Keratinocyte (primary cell): ENCODE measurements at places on chromosomes 3 and 15.

GRCh38 chr3:140705954-140706353 lies 28.1 kb downstream of the TRIM42 start:
- no peak for DNase-seq

DNA sequence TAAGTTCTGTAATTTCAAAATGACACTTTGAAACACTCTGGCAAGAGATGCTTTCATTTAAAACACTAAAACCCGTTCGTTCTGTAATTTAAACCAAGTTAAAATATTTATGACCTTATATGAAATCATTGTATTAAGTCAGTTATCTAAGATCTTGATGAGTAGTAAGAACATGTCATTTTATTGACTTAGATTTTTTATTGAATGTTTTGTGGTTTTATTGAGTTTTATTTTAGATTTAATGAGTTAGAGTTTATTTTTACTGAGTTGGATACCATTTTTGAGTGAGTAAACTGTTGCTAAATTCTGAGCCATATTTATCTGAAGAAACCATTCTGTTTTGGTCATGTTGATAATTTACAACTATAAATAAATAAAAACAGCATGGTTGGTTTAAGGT lies 94.3 kb downstream of the PPARG start:
- no peak for DNase-seq

DNA sequence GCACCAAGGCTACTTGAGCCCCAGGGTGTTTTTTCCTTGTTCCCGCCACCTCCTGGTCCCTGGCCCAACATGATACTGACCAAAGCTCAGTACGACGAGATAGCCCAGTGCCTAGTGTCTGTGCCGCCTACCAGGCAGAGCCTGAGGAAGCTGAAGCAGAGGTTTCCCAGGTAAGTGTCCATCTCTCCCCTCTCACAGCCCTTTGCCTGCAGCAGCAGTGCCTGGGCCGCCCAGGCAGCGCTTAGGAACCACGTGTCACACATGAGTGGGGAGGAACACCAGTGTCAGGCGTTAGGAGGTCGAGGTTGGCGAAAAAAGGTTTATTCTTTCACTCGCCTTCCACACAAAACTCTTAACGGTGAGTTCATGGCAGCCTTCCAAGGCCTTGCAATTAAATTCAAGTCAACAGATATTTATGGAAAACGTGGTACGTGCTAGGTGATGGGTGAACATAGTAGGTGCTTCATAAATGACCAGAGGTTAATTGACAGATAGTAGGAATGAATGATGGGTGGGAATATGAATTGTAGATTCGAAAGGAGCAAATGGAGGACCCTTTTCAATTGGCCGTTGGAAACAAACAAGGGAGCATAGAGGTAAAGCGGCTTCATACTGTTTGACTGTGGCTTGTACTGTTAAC lies 486 bp downstream of the CDIN1 start:
- no peak for DNase-seq

- DNase-seq, result no peak
These were observed 193.8 kb downstream of the RORA start for GRCh38 chr15:61035311-61035710.

GRCh38 chr15:98658831-98659699 lies 10.7 kb downstream of the IGF1R start:
- no peak for DNase-seq

DNA sequence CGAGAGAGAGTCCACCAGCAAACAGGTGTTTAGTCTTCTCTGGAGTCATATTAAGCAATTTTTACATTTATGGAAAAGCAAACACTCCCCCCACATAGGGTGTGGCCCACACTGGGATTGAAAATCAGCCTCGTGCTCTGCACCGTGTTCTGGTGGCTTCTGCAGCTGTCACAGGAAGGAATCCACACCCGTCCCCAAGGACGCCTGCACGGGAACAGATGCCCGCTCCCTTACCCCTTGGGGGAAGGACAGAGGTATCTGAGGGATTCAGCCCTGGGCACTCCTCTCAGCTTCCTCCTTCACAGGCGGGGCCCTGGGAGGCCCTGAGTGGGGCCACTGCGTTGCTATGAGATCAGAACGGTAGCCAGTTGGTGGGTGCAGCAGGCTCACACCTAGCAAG lies 27.8 kb downstream of the LIPC start:
- DNase-seq, result no peak

GRCh38 chr3:133152681-133153220 lies 114.6 kb downstream of the TMEM108 start:
- DNase-seq, result no peak

GRCh38 chr3:87246662-87247429 lies 19.7 kb downstream of the CHMP2B start:
- DNase-seq, result no peak

GRCh38 chr3:13051066-13051465 lies 22.2 kb downstream of the IQSEC1 start:
- no peak for DNase-seq

- no peak for DNase-seq
These were observed 154.1 kb downstream of the WNT5A start for GRCh38 chr3:55333046-55333445.

DNA sequence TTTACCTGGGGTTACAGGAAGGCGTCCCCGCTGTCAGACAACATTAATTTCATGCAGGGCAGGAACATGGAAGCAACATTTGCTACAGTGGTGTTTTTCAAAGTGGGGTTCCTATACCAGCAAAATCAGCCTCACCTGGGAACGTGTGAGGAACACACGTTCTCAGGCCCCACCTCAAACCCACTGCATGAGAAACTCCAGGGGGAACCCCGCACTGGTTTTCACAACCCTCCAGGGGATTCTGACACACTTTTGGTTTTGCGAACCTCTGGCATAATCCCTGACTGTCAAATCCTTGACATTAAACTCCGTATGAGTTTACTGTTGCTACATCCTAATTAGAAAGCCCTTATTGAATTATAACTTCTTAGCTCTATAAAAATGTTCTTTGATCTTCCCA lies 127.7 kb downstream of the LRRK1 start:
- DNase-seq, result no peak

DNA sequence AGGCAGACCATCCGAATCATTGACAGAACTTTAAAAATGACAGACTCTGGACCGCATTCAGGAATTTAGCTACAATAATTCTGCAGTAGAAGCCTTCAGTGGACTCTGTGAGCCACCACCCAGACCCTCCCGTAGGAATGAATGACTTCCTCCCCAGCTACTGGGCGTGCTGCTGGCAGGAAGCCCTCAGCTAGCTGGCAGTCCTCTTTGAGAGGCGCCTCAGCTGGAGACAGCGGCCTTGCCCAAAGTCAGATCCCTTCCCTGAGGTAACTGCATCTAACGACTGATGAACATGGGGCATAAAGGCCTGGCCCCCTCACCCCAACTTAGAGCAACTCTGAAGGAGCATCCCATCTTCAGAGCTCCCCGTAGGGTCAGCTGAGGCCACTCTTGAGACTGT lies 25.8 kb downstream of the CRABP1 start:
- DNase-seq, result no peak

GRCh38 chr3:188164248-188164687 lies 10.3 kb downstream of the LPP start:
- DNase-seq, result no peak

GRCh38 chr15:70252056-70252950 lies 154.6 kb upstream of the TLE3 start:
- DNase-seq, result no peak

DNA sequence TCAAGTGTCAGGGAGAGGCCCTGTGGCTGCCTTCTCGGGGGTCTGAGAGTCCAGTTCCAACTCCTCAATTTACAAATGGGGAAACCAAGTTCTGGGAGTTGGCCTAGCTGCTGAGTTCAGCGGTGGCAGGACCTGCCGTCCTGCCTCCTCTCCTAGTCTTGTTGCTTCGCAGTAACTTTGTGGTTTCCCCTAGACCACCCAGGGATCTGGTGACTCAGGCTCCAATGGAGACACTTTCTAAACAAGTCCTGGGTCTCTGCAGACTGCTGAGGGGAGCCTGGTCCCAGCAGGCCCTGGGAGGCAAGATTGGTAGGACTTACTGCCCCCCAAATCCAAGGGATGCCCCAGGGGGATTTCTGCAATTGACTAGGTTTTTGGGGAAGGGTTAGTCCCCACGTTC lies 83.6 kb downstream of the SMAD6 start:
- DNase-seq, result no peak

DNA sequence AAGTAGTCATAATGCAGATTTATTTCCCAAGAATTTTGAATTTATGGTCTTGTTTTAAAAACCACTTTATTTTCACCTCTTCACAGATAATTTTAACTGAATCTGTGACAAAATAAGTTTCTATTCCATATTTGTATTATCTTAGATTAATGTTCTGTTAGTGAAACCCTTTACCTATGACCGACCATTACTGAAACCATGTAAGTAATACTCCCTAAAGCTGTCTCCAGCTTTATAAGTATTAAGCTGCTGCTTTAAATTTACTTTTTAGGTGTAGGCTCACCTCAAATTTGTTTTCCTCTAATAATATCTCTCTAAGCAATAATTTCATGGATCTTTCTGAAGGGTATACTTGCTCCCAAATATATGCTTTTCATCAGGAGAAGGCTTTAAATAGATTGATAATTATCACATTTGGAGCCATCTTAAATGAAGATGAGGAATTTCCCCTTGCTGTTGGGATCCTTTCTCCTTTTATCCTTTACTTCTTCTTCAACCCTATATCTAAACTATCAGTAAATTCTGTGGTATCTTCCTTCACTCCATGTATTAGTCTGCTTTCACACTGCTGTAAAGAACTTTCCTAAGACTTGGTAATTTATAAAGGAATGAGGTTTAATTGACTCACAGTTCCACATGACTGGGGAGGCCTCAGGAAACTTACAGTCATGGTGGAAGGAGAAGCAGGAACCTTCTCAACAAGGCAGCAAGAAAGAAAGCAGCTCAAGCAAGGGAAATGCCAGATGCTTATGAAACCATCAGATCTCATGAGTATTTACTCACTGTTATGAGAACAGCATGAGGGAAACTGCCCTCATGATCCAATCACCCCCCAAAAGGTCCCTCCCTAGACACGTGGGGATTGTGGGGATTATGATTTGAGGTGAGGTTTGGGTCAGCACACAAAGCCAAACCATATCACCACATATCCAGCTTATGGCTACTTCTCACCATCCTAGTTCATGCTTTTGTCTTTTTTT lies 92.3 kb upstream of the P2RY1 start:
- DNase-seq, result no peak

- DNase-seq, result no peak
These were observed 28.2 kb downstream of the CPOX start for GRCh38 chr3:98565237-98565643.

DNA sequence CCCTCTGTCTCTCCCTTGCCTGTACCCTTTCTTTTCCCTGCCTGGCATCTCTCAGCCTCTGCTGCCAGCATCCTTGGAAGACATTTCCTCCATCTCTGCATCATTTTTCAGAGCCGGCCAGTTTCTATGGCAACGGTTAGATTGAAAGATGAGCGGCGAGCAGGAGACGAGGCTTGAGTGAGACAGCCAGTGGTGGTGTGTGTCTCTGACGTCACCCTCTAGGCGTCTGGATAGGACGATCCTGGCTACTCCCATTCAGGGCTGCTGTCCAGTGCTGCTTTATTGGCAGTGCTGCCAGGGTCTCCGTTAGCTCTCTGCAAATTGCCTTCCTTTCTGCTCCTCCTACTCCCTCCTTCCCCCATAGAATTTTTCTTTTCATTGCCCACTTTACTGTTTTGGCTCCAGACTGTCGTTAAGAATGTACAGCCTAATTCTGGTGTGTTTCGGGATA lies 57.9 kb downstream of the TRAK1 start:
- no peak for DNase-seq

- no peak for DNase-seq
These were observed 81.6 kb downstream of the LRRC49 start for GRCh38 chr15:70974004-70974832.

DNA sequence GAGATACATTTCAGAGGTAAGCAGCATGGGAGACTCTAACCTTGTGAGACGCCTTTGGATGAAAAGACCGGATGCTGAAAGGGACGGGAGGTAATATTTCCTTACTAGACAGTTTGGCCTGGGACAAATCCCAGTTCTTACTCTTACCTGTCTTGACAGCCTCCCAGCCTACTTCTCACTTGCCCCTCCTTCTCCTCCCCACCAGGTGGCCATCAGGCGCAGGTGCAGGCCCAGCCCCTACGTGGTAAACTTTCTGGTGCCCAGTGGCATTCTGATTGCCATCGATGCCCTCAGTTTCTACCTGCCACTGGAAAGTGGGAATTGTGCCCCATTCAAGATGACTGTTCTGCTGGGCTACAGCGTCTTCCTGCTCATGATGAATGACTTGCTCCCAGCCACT lies 6.3 kb downstream of the HTR3D start:
- DNase-seq, result no peak

- DNase-seq, result no peak
These were observed 785 bp downstream of the MFSD1 start for GRCh38 chr3:158802409-158803268.

DNA sequence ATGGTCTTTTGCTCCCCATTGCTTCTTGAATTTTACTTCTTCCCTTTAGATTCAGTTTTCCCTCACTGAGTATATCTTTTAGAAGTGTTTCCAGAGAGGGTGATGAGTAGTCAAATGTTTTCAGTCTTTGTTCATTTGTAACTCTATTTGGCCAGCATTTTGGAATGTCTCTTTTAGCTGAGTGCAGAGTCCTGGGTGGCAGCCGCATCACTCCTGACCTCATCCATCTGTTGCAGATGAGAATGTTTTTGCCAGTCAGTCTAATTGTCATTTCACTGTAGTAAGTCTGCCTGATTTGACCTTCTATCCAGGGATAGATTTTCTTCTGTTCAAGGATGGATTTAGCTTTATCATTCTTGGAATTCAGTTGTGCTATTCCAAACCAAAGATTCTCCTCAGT lies 7.3 kb downstream of the SRPRB start:
- DNase-seq, result no peak

DNA sequence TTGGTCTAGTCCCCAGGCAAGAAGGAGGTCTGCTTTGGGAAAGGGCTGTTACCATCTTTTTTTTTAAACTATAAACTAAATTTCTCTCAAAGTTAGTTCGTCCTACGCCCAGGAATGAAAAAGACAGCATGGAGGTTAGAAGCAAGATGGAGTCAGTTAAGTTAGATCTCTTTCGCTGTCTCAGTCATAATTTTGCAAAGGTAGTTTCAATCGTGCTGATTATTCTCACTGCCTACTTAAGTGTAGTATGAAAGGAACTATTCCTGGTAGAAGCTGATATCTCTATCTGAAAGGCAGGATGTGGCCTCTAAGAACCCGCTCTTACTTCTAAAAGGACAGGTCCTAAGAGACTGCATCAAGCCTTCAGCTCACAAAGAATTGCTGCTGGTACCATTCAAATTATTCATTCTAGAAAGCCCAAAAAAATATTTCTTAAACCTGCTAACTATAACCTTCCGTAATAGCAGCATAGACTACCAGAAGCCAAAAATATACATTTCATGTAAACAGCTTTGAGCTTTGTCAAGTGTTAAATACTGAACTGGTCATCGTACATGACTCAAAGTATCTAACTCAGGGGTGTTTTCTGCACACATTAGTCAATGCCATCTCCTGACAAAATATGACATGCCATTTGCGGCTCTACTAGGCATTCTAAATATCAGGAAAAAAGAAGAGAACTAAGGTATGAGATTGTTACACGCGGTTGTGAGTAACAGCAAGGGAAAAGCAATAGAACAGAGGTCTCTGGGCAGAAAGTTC lies 96.0 kb upstream of the CCDC80 start:
- DNase-seq, result no peak

GRCh38 chr15:77537006-77537405 lies 95.7 kb downstream of the LINGO1 start:
- DNase-seq, result no peak

GRCh38 chr15:42059661-42060476 lies 34.5 kb downstream of the PLA2G4D start:
- no peak for DNase-seq
